Right lobe of liver (tissue), 6 donors: ENCODE measurements at places on chromosomes 2 and 18. TPM values are rescaled to one million over a fixed set of nuclear protein-coding genes. Genes with fewer than 3 reads are reported as not detected.

GRCh38 chr2:237798236-237799059, at the start of gene RBM44:
TSS of gene RBM44 (plus strand) at chr2:237798779. CDS start at chr2:237813610, 14,831 bp downstream.
- no peak for DNase-seq

GRCh38 chr2:221502270-221503010, 69.7 kb downstream of the EPHA4 start:
- DNase-seq: no peak

The CCDC142 gene
- total RNA-seq: 7.6 TPM

DNA sequence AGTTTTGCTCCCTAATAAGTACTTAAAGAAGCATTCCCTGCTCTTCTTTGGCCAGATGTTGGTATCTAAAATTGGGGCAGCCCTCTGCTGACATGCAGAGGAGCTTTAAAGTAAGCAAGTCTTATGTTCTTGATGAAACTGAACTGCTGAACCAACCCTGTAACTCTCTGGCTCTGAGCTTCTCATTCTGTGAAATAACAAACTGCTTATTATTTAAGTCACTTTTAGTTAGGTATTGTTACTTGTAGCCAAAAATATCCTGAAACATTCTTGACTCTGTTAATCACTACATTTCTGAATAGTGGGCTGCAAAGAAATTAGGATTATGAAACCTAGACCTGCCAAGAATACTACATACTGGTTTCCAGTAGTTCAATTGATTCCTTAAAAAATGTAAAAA, 15.5 kb downstream of the PPP3R1 start:
- DNase-seq: no peak

DNA sequence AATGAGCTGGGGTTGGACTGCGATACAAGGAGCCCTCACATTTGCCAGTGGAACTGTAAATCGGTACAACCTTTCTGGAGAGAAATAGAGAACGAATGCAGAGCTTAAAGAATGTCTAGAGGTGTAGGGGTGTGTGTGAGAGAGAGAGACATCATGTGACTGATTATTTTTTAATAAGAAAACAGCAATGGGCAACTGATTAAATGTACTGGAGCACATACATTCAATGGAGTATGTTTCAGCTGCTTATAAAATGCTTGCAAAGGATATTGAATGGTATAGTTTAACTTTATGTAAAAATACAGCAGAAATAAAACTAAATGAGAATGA, 391 bp upstream of the TMEM17 start:
- DNase-seq: no peak

DNA sequence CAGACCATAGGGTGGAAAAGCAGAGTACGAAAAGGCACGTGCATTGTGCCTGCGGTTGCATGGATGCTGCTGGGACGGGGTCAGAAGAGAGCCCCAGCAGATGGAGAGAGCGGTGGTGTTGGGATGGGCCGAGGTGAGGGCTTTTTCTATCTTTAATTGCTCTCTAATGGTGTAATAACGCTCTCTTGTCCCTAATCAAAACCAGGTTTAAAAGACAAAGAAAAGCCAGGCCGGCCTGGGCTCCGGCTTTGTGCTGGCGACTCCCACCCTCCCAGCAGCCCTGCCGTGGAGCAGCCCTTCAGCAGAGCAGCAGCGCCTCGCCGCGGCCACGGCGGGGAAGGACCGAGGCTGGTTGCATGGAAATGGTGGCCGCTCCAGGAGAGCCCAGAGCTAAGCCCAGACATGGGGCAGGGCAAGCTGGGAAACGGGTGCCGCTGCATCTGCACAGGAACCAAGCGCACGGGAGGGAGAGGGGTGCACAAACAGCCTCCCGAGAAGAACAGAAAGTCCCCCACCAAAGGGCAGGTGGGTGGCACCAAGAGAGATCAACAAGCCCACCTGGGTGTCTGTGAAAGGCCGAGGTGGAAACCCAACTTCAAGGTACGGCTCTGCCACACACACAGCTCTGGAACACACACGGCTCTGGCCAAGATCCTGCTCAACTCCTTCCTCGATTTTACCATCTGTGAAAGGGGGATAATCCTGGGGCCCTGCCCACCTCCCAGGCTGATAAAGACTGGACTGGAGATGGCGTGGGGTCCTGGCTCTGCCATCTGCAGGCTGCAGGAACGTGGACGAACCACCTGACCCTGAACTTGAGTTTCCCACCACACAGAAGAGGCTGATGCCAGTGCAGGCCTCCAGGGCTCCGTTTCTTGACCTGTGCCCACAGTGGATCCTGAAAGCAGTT, 15.0 kb downstream of the HS1BP3 start:
- DNase-seq: peak; percentile 88

GRCh38 chr2:148615381-148615841, 29.1 kb upstream of the EPC2 start:
- DNase-seq: no peak

- no peak for DNase-seq
These were observed 29.5 kb downstream of the INPP4A start for GRCh38 chr2:98473995-98474780.

The RESP18 gene
- total RNA-seq: not detected

GRCh38 chr18:34649080-34649479, 61.0 kb upstream of the DTNA start:
- DNase-seq: no peak

- DNase-seq: no peak
These were observed 732.5 kb upstream of the CHAC2 start for GRCh38 chr2:53035153-53035552.

The EVA1A gene
- 30.6 TPM for total RNA-seq

GRCh38 chr2:44952806-44953498, 11.4 kb downstream of the SIX3 start:
- no peak for DNase-seq

DNA sequence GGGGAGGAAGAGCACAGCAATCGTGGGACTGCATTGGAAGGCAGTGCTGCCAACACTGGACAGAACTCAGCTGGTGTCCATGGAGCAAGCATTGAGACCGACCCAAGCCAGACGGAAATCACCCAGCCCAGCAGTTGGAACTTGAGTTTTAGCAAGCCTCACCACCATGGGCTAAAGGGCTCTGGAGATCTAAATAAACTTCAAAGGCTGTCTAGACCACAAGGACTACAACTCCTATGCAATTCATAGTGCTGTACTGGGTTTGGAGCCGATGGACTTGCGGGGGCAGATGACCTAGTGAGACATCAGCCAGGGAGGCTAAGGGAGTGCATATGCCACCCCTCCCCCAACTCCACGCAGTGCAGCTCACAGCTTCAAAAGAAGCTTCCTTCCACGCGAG, 243.6 kb upstream of the SLC39A10 start:
- DNase-seq: no peak

The LRP2 gene
- 0.56 TPM for total RNA-seq
